ENCODE measurements at places on chromosomes 3 and 15.

- DNase-seq, result no peak
Observed at GRCh38 chr3:45027441-45027840, 1.3 kb downstream of the CLEC3B start.

GRCh38 chr15:62071711-62072308 lies 5.0 kb downstream of the C2CD4A start:
- DNase-seq, result peak; percentile 57

DNA sequence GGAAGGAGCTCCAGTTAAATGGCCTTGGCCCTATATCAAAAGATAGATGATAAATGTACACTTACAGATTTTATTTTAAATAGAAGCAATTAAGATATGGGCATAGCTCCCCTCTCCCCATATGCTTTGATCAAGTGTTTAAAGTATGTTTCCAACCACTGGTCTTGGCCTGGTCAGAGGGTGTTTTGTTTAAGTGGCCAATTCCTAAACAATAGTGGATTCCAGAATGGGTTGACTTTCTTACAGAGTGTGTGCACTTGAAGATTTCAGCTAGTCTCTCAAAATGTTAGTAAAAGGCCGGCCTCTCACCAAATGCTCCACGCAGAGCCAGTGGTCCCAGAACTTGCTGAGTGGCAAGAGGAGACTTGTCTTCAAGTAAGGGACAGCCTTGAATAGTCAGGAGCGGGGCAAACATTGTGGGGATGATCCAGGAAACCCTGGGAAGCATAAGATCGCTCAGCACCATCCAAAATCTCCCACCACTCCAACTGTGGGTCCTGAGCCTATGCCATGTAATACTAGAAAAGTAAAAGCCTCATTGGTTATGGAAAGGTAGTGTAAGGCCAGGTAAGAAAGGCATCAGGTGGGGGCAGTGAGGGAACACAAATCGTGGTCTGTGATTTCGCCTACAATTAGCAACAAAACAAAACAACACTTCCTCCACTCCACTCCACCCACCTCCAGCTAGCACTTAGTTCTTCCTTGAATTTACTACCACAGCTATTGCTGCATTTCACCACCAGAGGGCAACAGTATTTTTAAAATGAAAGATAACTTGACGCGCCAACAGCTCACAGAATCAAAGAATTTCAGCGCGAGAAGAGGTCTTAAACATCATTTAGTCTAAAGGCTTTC lies 4.8 kb downstream of the RARRES1 start:
- peak; percentile 83 for DNase-seq

- peak; percentile 41 for DNase-seq
Observed at GRCh38 chr15:83854950-83855707, 201.2 kb downstream of the ADAMTSL3 start.

DNA sequence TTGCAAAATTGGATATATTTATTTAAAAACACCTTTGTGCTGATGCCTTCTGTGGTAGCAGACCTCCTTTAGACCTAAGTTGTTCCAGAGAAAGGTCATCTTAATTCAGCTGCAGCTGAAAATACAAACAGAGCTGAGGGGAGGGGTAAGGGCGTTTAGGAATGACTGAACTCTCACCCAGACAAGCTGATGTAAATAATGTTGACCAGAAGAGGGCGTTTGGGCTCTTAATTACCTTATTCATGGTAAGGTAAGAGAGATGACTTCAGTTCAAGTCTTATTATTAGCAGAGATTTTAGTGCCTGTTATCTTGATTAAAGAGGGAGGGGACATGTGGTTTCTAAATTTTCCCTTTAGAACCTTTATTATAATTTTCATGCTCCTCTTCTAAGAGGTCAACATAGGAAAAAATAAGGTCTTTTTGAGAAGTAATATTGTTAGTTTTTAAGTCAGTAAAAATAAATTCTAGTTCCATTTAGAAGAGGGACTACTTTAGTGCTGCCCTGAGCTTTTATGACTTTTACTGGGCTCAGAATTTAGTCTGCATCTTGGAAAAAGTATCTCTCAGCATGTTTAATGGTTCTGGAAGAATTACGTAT lies 46.3 kb downstream of the GPR171 start:
- peak; percentile 61 for DNase-seq

DNA sequence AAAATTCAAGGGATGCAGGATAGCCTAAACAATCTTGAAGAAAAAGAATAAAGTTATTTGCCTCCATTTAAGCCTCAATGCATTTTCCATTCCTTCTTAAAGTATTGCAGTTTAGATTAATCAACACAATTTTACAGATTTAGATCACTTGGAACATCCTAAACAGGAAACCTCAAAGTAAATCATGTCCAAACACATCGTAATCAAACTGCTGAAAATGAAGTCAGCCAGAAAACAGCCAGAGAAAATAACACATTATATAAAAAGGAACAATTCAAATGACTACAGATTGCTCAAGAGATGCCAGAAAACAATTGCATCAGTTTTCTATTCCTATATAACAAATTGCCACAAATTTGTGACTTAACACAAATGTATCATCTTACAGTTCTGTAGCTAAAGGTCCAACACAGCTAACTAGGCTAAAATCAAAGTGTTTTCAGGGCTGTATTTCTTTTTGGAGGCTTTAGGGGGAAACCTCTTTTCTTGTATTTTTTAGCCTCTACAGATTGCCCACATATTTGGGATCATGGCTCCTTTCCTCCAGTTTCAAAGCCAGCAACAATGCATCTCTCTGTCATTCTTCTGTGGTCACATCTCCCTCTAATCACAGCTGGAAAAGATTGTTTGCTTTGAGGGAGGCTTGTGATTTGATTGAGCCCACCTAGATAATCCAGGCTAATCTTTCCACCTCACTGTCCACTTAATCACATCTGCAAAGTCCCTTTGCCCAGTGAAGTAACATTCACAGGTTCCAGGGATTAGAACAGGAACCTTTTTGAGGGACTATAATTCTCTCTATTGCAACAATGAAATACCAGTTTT lies 543.3 kb upstream of the UBE2E2 start:
- no peak for DNase-seq

DNA sequence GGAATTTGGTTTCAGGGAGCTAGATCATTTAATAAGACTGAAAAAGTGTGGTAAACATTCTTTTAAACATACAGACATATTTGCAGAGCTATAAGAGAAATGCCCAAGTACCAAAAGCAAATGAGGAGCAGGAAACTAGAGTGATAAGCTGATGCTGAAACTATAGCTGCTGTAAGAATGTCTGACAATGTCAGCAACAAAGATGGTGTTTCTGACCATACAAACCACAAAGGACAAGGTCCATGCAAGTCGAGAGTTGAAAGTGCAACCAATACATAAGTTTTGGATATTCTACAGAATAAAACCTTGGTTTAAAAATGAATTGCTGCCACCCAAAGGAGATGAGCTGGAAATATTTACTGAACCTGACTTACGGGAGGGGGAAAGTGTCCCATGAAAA lies 610.2 kb downstream of the TBL1XR1 start:
- DNase-seq, result no peak

DNA sequence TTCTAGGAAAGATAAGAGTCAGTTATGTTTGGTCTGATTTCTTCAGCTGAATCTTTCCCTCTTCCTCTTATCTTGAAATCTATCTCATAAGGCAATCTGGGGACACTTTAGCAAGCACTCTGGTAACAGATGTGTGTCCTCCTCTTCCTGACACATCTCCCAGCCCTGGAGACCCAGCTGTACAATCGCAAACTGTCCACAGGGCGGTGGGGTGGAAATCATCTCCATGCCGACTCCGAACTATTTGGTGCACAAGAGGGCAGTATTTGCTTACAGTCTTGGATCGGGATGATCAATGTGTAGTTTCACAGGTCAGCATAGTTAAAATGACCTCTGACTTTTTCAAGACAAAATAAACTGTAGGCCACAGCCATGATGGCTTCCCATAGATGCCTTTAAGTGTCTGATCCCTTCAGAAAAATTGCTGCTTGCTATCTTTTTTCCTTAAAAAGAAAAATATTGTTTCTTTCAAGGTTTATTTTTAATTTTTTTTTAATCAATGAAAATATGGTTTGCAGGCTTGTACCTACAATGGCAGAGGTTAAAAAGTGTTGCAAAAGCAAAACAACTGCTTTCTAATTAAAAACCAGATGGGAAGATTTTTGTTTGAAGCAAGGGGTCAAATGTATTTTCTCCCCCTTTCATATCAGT lies 17.7 kb downstream of the EEFSEC start:
- DNase-seq, result peak; percentile 83

DNA sequence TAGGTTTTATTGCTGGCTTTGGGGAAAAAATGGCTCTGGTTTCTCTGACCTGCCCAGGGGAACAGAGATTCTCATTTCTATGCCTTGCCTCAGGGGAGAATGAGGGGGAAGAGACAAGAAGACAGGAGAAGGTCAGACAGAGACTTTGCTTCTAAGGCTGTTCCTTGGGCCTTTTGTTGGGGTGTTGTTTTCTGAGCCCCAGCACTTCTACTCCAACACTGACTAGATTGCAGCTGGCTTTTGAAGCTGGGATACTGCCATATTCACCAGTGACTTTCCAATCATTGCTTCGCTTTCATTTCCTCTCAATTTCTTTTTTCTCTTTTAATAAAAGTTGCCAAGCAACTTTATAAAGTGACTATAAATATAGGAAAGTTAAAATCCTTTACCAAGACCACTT lies 143.2 kb upstream of the ARHGEF26 start:
- no peak for DNase-seq

GRCh38 chr3:169676925-169677537 lies 13.5 kb upstream of the MECOM start:
- no peak for DNase-seq

GRCh38 chr3:113747283-113748046 lies 630 bp downstream of the ATP6V1A start:
- DNase-seq, result no peak

- DNase-seq, result no peak
Observed at GRCh38 chr3:135490219-135490915, 475.2 kb upstream of the PPP2R3A start.

DNA sequence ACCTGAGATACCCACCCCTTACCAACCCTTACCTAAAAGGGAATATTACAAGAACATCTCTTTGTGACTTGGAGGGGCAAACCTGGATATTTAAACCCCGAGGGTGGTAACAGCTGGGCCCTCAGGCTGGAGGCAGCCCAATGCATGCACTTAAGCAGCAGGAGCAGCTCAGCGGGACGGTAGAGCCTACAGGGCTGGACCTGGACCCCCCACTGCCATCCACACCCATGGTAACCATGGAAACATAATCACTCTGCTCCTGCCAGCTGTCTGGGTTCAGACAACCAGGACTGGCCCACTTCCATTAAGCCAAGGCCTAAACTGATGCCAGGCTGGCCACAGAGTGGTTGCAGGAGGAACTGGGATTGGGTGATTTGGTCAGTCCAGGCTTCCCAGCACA lies 52.8 kb downstream of the ETFA start:
- no peak for DNase-seq

DNA sequence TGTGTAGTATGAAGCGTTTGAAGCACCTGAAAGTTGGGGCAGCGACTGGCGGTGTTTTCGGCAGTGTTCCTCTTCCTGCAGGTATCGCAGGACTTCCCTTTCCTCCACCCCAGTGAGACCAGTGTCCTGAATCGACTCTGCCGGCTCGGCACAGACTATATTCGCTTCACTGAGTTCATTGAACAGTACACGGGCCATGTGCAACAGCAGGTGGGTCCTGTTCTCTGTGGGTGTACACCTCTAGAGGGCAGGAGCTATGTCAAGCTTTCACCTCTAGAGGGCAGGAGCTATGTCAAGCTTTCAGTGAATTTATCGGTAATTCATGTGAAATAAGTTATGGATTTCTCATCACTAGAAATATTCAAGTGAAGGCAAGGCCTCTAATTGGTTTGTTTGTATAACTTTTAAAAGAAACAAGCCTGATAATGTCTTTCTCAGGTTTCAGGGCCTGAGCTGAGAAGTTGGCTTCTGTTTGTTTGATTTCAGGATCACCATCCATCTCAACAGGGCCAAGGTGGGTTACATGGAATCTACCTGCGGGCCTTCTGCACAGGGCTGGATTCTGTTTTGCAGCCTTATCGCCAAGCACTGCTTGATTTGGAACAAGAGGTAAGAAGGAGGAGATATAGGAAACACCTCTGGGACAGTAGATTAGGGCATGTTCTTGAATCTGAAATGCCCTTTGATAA lies 5.3 kb downstream of the TUBGCP4 start:
- DNase-seq, result peak; percentile 39

DNA sequence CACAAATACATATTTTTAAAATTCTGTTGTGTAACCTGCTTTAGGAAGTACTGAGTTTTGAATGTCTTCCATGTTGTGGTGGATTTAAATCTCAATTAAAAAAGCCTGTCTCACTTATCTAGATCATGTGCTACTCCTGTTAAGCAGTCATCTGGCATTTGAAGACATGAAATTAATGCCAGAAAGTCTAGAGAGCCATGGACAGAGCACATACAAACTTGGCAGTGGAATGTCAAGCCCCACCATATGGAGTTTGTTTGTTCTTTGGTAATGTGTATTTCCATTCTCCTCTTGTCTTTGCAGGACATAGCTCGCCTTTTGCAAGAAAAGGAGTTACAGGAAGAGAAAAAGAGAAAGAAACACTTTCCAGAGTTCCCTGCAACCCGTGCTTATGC lies 39.3 kb upstream of the UTS2B start:
- DNase-seq, result peak; percentile 58

GRCh38 chr15:88995449-88995848 lies 82.3 kb upstream of the MFGE8 start:
- peak; percentile 46 for DNase-seq

DNA sequence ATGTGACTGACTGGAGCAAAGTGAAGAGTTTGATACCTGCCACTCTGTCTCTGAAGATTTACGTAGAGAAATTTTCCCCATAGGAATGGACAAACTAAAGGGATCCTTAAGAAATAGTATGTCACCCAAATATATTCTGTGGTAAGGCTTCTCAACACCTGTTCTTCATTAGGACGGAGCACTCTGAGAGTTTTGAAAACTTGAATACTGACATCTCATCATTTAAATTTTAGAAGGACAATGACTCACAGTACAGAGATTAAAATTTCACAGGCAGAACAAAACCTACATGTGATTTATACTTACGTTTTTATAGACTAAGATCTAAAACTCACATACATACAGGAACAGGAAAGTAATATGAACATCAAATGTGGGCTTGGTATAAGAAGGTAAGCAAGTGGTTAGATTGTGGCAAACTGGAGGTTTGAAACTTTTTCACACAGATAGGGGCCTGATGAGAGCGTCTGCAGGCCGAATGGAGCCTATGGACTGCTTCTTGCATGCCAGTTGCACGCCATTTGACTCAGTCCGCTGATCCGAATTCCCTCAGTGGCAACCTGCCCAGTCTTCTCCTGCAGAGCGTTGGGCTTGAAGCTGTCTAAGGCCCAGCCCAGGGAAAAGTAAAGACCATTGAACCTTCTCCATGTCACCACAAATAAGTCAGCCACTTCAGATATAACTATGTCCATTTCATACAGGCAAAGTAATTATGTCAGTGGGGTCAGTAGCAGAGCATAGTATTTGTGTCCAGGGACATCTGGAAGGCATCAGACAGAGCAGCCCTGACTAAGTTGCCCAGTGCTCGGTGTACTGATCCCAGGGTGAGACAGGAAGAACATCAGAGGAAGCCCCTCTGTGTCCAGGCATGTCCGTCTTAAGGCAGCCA lies 45.7 kb downstream of the ZBTB38 start:
- no peak for DNase-seq
